HFFc6 (cell line): ENCODE measurements at places on chromosomes 7 and 10.

GRCh38 chr7:155861480-155861868 is 49.2 kb upstream of the SHH start:
- no peak for DNase-seq

DNA sequence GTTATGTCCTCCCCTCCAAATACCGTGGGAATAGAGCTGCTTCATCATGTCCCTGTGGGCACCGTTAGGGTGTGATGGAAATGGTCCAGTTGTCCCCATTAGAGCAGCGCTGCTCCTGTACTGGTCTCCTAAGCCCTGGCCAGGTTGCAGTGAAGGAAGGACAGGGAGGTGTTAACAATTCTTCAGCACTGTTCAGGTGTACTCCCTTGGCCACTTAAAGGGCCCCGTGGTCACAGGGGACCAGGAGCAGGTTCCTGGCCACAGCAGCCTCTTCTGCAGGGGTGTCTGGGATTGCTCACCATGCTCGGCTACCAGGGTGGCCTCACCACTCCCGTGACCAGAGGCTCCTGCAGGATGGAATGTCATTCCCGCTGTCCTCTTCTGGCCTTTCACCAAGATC is 65.8 kb downstream of the MINDY4 start:
- DNase-seq, result no peak

DNA sequence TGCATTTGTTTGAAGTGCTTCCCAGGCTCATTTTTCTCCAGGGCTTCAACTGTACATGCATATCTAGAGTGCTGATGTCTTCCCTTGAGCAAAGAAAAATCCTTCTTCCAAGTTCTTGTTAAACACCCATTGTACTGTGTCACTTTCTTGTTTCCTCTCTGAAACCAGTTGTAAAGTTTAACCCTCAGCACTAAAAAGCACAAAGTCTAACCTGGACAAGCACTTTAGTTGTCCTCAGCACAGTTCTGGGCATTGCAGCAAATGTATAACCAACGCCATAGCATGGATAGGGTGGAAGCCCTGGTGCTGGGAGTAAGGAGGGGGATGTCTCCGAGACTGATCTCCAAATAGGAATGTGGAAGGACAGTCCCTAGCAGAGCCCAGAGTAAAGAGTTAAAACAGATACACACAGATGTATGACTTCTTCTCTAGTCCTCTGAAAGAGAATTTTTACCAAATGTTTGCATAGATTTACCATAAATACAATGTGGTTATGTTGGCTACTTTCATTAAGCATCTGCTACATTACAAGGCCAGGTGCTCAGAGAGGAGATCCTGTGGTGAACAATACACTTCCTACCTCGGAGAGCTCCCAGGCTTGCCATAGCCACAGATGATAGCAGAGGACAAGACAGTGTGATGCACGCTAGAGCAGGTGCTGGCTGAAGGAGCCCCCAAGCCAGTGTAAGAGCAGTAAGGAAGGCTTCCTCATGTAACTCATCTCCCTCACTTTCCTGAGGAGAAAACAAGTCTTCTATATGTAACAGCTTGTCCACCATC is 57.0 kb downstream of the DNAJC12 start:
- DNase-seq, result no peak

DNA sequence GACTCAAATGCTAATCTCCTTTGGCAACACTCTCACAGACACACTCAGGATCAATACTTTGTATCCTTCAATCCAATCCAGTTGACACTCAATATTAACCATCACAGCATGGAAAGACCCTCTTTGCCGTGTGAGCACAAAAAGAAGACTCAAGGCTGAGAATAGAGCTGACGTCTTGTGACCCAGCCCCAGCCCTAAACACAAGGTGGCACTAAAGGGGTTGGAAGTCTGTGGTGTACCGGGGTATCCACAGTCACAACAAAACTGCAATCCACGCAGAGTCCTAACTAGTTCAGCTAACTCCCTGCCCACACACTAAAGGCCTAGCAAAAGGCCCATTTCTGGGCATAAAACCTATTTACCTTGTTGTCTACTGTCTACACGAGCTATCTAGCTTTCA is 200.1 kb downstream of the ACTR3B start:
- no peak for DNase-seq

DNA sequence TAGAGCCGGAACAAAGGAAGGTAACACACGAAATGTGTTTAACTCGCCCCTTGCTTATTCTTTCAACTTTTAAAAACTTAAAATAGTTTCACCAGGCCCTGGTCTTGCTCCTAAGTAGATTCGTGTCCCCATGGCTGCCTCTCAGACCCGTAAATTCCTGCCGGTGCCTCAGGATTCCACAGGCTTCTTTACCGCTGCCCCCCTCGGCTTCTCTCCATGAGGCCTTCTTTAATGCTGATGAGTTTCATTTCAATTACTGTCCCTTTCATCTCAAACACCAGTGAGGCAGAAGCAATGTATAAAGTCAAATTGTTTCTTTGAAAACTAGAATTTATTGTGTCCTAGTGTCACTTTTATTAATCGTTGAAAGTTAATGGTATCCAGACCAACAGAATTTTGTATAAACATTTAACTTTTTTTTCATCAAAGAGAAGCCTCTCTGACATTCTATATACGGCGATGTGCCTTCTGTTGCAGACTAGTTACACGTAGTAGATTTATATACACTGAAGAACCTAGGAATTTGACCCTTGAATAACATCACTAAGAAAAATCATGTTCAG is 225.2 kb downstream of the C7orf25 start:
- DNase-seq, result no peak

- DNase-seq, result peak; percentile 75
Measured at GRCh38 chr10:88553116-88553752, 29.9 kb downstream of the RNLS start.

GRCh38 chr7:3987426-3987927 is 686.4 kb downstream of the SDK1 start:
- no peak for DNase-seq

GRCh38 chr10:99658622-99659030 is 683 bp upstream of the ENTPD7 start:
- peak; percentile 4 for DNase-seq
